ENCODE measurements at places on chromosomes 7 and 10.

GRCh38 chr7:154853063-154853726 lies 149.7 kb downstream of the PAXIP1 start:
- no peak for DNase-seq

DNA sequence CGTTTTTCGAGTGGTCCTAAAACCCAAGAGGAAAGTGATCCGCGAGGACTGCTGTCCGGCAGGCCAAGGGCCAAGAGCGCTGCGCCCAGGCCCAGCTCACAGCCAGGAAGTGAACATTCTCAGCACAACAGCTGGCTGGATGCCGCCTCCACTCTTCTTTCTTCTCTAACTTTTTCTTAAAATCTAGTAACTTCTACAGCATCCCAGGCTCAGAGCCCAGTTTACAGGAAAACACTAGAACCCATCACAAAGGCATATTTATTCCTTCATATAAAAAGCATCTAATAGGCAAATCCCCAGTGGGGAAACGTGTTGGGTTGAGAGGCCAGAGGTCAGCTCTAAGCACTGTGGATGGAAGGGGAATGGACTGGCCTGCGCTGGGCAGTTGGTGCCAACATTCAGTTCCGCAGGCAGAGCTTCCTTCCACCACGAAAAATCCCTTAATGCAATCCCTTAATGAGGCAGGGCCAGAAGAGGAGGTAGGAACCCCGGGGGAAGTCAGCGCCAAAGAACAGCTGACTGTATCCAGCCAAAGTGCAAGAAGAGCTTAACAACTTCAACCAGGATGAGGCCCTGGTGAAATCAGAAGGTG lies 74.8 kb downstream of the ZRANB1 start:
- DNase-seq, result no peak

DNA sequence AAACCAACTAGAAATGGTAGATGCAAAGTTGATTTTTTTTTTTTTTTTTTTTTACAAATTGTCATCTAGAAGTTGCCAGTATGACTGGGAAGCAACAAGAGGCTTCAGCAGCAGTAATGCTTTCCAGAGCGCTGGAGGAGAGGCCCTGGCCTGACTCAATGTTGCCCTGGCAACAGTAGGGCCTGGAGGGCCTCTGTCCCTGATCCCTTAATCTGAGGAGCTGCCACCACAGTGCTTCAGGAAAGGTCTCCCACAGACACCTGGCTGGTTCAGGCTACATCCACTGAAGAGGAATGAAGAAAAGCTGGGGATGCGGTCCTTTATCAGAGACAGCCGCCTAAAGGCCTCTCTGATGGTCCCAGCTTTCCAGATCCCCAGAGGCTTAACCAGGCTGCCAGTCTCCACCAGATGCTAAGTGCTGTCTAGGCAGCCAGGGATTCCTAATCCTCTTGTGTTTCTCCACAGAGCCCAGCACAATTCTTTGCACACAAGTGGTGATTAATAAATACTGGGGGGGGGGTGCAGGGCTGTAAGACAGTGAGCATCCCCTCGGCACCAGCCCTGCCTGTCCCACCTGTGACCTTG lies 33.7 kb downstream of the ZNF777 start:
- no peak for DNase-seq

GRCh38 chr10:60271319-60272040 lies 118.2 kb downstream of the ANK3 start:
- DNase-seq, result no peak

- no peak for DNase-seq
Observed at GRCh38 chr7:1950452-1951158, 280.5 kb downstream of the ELFN1 start.

DNA sequence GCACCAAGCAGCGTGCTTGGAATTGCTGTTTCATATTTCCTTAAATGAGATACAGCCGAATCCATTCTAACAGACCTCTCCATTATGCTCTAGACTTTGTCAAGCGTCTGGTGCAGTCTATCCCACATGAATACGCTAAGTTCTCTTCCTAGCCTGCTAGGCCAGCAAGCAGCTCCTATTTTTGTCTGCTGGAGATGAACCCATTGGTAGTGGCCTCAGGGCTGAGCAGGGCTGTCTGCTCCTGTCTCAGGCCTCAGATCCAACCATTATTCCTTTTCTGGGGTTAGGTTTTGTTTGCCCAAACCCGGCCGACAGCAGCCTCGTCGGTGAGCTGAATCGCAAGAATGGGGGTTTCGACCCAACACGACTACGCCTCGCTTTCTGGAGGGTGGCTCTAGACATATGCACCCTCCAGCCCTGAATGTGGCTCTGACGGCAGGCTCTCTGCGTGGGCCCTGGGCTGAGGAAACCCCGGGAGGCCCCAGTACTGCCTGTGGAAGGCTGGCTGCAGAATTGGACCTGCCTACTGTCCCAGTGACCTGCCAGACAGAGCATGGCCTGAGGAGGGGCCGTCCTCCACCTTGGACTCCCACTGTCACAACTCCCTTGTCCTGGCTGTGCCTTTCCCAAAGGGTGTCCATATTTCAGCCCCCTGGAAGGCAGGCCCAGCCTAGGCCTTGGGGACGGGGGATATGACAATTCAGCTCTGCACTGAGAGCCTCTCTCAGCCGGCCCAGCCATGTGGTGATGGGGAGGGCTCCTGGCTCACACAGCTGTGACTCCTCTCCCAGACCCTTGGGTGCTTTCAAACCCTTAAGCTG lies 267.9 kb upstream of the TCERG1L start:
- no peak for DNase-seq

GRCh38 chr7:30068117-30068516 lies 39.9 kb downstream of the PLEKHA8 start:
- DNase-seq, result no peak

DNA sequence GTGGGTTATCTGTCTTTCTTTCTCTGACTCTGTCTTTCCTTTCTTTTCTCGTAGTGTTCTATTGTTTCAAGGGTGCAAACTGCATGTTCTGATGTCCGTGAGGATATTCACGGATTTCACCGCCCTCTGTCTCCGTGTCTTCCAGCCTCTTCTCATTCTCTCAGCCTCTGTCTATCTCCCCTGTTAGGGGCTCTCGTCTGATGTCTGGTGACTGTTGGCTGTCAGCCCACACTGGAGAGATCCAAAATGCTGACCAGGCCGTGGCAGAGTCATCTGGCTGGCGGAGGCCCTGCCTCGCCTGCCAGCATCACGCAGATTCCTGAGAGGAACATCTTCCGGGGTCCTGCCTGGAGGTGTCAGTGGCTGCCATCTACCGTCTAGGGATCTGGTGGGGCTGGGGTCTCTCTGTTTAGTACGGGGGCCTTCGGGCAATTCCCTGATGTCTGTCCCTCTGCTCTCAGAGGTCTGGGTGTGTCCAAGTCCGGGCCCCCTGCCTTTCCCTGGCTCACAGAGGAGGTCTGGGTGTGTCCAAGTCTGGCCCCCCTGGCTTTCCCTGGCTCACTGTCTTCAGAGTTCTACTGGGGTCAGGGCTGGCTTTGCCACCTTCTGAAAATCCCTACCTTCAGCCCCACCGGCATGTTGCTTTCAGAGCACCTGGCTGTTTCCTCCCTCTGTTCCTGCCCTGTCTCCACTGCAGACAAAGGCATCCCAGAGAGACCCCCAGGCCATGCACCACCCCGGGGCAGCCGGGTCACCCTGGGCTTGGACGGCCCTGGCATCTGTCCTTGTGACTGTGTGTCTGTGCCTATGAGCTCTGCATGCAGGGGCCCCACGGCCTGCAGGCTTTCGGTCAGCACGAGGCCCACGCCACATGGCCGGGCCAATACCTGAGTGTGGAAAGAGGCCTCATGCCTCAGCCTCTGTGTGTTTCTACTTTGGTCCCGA lies 14.0 kb upstream of the SCART1 start:
- DNase-seq, result no peak

GRCh38 chr10:24669285-24669852 lies 54.3 kb downstream of the ARHGAP21 start:
- no peak for DNase-seq

- DNase-seq, result no peak
Observed at GRCh38 chr10:60009710-60010383, 103.5 kb upstream of the CCDC6 start.

DNA sequence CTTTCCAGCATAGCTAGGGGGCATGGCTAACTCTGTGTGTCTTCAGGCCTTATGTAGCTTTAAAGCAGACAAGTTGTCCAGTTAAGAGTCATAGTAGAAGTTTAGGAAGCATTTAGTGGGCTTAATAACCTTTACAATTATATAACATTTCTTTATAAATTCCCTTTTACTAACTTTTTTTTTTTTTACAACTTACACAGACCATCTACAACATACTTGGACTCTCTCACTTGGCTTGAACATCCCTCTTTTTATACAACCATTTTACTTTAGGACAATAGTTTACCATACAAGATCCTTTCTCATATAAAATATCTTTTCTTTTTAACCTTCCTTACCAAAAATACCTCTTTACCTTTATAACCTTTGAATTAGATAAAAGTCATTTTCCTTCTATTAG lies 26.3 kb downstream of the SP4 start:
- DNase-seq, result no peak

Measured in kidney capillary endothelial cell (primary cell).